Activated T-cell treated with anti-CD3 and anti-CD28 coated beads for 48 hours (primary cell): ENCODE measurements at places on chromosomes 12 and 14.

DNA sequence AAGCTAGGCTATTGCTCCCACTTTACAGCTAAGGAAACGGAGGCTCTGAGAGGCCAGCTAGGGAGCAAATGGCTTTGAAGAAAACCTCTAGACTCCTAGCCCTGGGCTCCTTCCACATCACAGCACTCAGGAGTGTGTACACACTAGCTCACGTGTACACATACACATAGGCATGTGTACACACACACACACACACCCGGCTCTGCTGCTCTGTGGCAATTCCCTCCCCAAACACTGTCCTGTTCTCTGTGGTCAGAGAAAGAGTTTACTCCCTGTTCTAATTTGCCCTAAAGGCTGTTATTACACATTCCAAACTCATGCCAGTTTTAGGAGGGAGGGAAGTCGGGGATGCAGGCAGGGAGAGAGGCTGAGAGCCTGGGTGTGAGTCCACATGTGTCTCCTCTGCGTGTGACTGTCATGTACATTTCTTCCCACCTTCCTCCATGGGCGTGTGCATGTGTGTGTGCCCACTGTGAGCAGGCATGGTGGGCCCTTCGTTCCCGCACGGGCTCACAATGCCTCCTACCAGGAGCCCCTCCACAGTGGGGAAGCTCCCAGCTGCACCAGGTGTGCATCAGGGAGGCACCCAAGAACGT lies 14.2 kb downstream of the TRPV4 start:
- no peak for DNase-seq

- no peak for DNase-seq
Observed at GRCh38 chr12:18430425-18431048, 169.2 kb downstream of the PIK3C2G start.

- DNase-seq = no peak
Observed at GRCh38 chr12:11427341-11427740, 32.0 kb upstream of the PRB2 start.

DNA sequence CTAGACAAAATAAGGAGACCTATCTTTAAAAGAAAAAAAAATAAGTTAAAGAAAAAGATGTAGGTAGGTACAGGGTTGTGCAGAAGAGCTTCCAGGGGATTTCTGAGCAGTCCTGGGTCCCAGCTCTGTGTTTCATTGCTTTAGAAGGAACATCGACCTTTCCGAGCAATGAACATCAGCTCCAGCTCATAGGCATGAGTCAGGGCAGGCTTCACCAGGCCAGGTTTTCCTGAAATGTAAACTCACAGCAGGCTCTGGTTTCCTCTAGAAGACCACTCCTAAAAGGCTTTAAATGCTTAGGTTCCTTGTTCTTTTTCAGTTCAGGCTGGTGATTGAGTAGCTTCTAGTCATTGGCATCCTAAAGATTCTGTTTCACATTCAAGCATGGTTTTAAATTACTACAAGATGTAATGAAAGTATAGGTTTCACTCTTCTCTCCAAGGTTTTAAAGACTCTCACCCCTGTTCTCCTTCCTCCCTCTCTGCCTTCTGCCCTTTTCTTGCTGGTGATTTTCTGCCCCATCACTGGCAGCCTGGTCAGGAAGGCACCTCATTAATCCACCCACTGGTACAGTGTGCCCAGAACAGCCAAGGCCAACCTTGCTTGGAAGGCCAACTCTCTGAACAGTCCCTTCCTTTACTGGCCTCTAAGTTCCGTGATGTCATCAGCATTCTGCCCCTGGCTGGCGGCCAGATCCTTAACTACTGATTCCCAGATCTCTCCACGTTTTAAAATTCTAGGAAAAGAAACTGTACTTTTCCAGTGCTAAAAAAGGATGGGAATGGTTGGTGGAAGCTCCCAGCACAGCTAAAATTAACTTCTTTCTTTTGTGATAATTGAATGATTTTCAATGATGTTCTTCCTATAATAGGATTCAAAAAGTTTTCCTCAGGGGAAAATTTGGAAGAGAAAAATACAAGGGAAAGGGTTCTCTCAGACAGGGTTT lies 109.4 kb upstream of the HIF1A start:
- DNase-seq = no peak

DNA sequence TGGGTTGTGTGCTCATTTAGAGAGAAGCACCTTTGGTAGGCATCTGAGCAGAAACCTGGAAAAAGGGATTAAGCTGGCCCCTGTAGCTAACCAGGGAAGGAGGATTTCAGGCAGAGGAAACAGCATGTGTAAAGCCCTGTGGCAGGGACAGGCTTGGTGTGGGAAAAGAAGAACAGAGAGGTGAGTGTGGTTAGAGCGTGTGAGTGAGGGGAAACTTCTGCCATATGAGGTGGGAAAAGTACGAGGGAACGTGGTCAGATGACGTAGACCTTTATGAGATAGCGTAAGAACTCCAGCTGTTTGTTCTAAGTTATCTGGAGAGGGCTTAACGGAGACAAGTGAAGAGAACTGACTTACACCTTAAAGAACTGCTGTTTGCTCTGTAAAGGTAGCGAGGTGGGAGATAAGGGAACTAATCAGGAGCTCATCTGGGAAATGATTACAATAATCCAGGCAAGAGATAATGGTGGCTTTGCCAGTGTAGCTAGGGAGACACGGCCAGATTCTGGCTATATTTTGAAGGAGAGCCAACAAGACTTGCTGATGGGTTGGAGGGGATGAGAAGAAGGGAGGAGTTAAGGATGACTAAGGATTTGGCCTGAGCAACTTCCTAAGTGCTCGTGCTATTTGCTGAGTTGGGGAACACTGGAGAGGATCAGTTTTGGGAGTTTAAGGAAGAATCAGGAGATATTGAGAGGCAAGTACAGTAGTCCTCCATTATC lies 234.0 kb downstream of the ETNK1 start:
- no peak for DNase-seq

DNA sequence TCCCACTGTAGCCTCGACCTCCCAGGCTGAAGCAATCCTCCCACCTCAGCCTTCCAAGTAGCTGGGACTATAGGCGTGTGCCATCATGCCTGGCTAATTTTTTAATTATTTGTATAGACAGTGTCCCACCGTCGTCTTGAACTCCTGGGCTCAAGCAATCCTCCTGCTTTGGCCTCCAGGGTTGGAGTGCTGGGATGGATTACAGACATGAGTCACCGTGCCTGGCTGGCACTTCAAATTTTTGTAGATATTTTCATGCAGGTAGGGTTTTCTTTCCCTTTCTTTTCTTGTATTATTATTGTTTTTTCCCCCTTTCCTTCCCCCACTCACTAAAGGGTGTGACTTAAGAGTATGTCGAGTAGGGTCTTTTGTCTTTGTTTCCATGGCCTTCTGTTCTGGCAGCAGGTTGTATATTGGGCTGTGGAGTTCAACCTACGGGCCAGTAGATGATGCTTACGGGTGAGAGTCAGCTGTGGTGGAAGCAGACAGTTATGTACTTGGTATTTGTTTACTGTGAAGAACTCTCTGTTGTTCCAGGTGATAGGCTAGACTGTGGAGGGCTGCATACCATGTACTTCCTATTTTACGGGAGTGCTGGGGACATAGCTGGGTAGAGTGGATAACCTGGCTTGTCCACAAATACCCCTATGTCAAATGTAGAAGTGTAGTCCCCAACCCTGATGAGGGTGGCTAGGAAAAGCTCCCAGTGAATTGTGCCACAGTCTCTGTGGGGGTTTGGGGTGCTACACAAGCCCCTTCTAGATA lies 30.7 kb downstream of the RAD51B start:
- DNase-seq = no peak

- DNase-seq = no peak
Observed at GRCh38 chr12:96751626-96752025, 155.4 kb upstream of the NEDD1 start.

- DNase-seq = no peak
Observed at GRCh38 chr14:54299410-54300363, 97.1 kb upstream of the CDKN3 start.

- DNase-seq = no peak
Observed at GRCh38 chr14:77908847-77909246, 108.9 kb downstream of the ADCK1 start.

DNA sequence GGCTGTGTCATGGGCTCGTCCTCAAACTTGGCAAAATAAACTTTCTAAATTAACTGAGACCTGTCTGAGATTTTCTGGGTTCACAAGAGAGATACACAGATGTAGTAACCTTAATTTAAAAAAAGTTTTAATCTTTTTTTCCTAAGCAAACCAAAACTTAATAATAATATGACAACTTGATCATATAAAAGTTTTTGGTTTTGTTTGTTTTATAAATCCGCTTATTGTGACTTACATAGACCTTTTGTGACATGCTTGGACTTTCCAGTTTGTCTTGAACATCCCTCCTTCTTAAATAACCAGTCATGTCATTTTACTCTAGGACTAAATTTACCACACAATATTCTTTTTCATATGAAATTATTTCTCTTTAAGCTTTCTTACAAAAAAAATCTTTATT lies 8.5 kb downstream of the RDH12 start:
- no peak for DNase-seq

DNA sequence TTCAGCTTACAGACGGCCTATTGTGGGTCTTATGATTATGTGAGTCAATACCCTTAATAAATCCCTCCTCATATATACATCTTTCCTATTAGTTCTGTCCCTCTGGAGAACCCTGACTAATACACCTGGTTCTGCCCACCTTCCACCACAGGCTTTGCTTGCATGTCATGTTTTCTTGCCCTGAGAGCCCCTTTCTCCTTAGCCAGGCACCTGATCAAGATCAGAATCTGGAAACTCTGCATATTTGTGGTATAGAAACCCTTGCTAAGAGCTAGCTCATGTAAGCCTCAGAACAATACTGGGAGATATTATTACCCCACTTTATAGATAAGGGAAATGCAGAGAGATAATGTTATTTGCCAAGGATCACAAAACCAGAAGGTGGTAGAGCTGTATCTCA lies 52.9 kb upstream of the JDP2 start:
- no peak for DNase-seq

DNA sequence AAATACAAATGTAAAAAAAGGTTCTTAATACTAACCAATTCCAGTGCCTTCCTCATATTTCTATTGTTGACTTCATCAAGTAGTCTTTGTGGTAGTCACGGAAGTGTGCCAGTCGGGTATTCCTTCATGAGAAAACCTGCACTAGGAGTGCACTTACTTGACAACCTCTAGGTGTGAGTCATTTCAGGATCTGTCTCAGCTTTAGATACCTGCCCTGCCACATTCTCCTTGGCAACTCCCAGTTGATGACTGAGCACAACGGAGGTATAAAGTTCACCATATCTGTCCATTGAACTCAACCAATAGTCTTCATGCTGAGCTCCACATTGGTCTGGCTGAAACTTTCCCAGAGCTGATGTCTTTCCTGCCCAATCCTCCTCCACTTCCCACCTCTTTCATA lies 215.7 kb downstream of the SYT10 start:
- DNase-seq = no peak

- no peak for DNase-seq
Observed at GRCh38 chr14:33781236-33781635, 169.6 kb downstream of the EGLN3 start.

GRCh38 chr14:31568671-31569070 lies 7.5 kb downstream of the NUBPL start:
- DNase-seq = no peak

DNA sequence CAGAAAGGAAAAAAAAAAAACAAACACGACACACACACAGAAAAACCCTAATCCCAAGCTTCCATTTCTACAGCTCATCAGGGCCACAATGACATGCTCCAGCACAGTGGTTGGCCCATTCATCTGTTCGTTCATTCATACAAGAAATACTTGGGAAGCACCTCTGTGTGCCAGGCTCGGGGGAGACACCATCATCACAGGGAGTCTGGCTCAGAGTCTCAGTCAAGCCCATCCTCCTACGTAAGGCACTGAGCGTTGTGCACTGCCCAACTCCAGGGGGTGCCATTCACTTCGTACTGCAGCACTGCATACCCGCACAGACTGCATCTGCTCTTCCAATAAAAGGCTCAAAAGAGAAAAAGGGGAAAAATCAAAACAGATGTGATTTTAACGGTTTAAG lies 15.3 kb downstream of the VPS37B start:
- DNase-seq = no peak

DNA sequence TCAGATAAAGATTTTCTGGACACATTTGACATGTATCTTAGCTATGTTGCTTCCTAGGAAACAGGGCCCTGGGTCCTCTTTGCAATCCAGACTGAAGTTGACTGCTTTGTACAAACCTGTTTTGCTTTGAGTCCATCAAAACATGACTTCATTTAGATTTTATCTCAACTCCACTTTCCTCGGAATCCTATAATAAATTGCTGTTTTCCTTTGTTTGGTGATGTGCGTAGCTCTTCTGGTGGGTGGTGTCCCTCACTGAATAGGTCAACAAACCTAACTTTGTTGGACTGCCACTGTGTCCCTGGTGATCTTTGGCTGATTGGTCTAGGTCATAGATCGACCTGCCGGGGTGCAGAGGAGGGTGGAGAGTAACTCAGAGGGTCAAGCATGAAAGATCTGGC lies 735 bp upstream of the P2RX7 start:
- no peak for DNase-seq

DNA sequence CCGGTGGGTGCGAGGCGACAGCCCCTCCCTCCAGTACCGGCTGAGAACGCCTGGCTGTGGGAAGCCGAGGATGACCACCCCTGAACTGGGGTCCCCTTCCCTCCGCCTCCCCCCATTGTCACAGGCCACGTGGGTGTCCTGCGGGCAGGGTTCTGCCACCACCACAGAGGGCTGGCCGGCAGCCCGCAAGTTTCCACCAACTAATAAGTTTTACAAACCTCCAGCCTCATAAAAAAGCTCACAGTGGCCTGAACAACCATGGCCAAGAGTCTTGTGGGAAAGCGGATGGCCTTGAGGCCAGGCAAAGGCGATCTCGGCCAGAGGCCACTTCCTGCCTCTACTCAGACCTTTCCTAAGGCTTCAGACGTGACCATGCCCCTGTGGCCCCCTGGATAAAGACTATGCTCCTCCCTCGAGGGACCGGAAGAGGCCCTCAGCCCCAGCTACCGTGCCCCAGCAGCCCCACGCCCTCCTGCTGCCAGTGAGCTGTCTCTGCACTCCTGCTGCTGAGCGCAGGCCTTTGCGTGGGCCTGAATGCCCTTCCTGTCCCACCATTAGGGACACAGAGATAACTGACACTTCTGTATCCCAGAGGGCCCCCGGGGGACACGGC lies 46.1 kb upstream of the DLK1 start:
- no peak for DNase-seq

DNA sequence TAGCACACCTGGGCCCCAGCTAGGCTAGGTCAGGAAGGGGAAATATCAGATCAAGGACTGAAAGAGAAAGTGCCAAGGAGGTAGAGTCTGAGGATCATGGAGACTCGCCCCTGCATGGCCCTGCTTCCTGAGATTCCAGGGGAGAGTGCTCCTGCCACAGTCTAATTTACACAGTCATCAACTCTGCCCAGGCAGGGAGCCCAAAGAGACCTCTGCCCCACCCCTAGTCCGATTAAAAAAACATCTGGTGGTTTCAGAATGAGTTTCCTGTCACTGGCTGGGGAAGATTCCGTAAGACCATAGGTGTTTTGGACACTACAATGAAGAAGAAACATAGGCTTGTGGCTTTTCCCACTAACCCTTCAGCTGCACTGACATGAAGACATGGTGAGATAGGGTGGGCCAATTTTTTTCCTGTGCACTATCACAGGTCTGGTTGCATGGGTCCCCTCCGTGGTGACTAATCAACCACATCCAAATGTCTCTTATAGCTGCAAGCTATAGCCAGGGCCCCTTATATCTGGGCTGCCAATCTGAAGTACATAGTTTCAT lies 31.5 kb upstream of the GZMB start:
- DNase-seq = peak; percentile 42

- DNase-seq = no peak
Observed at GRCh38 chr12:124107351-124107750, 134.3 kb downstream of the ZNF664 start.

- no peak for DNase-seq
Observed at GRCh38 chr12:59637692-59638070, 41.9 kb downstream of the SLC16A7 start.

- DNase-seq = no peak
Observed at GRCh38 chr12:5123921-5124320, 80.2 kb downstream of the KCNA5 start.

- DNase-seq = no peak
Observed at GRCh38 chr14:58297412-58297761, 968 bp upstream of the ARID4A start.
